Naive thymus-derived CD8-positive, alpha-beta T cell (primary cell): ENCODE measurements at places on chromosomes 13 and 19. TPM values are rescaled to one million over a fixed set of nuclear protein-coding genes. Genes with fewer than 3 reads are reported as not detected.

DNA sequence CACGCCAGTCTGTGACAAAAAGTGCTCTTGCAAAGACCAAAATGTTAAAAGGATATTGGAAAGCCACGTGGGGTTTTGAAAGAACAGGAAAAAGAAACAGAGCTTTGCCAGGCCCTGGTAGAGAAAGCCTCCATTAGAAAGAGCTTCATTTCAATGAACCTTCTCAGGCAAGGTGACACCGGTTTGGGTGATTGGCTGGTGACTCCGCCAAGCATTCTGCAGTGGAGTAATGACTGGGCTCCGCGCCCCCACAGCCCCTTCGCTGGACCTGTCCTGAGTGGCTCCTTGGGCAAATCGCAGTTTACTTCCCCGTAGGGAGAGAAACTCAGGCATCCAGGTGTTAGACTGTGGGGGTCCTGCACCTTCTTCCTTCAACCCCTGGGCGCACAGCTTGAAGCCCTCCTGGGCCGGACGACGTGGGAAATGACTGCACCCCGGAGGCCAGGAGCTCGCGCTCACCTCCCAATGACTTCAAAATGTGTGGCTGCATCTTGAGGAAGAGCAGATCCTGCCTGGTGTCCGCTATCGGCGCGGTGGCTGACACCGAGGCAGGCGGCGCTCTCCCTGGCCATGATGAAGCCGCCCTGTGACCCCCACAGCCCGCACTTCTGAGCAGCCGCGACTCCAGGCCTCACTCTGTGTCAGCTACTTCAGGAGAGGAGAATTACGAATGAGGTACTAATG lies 444.6 kb upstream of the SGCG start:
- H3K27ac ChIP-seq: no peak overlapping the region
- no peaks in the 10 kb centered on the region for H3K36me3 ChIP-seq
- H3K4me3 ChIP-seq: no peak overlapping the region
- no peak for DNase-seq

GRCh38 chr19:8081569-8082550 lies 29.3 kb downstream of the CCL25 start:
- H3K27ac ChIP-seq: no peak overlapping the region
- peaks cover 3% of the 10 kb centered on the region for H3K4me1 ChIP-seq
- H3K36me3 ChIP-seq: no peaks in the 10 kb centered on the region
- DNase-seq: no peak

The IL17D gene
- 0.26 TPM for total RNA-seq

GRCh38 chr19:16496613-16496983 lies 404 bp downstream of the C19orf44 start:
- no peak for DNase-seq
- peaks cover 7% of the 10 kb centered on the region for H3K4me1 ChIP-seq
- peak overlapping the region; percentile 96 for H3K4me3 ChIP-seq
- H3K27ac ChIP-seq: peak overlapping the region; percentile 88

DNA sequence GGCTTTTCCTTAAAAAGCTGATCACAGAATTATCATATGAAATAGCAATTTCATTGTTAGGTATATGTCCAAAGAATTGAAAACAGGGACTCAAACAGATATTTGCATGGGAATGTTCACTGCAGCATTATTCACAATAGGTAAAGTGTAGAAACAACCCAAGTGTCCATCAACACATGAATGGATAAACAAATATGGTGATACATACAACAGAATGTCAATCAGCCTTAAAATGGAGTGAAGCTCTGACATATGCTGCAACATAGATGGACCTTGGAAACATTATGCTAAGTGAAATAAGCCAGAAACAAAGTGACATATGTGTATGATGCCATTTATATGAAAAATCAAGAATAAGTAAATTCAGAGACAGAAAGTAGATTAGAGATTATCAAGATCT lies 6.1 kb upstream of the CEACAM1 start:
- peaks cover 2% of the 10 kb centered on the region for H3K4me1 ChIP-seq
- no peak overlapping the region for H3K27ac ChIP-seq
- H3K36me3 ChIP-seq: no peaks in the 10 kb centered on the region
- no peak overlapping the region for H3K4me3 ChIP-seq
- no peak for DNase-seq

The S1PR2 gene
- total RNA-seq: 3.0 TPM

DNA sequence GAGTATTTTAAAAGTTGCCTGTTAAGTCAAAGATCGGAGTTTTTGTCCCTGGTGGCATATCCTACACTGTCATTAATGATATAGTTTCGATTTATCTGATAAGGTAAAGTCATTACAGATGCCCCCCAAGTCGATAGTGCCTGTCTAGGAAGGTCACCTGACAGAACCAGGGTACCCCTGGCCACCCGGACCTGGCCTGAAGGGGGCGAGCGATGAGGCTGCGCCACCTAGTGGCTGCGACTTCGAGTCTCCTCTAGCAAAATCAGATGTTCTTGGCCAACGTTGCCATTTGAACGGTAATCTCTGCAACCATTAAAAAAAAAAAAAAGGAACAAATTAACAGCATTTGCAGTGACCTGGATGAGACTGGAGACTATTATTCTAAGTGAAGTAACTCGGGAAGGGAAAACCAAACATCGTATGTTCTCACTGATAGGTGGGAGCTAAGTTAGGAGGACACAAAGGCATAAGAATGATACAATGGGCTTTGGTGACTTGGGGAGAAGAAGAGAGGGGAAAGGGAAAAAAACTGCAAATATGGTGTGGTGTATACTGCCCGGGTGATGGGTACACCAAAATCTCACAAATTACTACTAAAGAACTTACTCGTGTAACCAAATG lies 565.1 kb downstream of the LIG4 start:
- H3K27me3 ChIP-seq: no peaks in the 10 kb centered on the region
- DNase-seq: peak; percentile 2
- H3K4me3 ChIP-seq: no peak overlapping the region
- H3K36me3 ChIP-seq: no peaks in the 10 kb centered on the region
- H3K4me1 ChIP-seq: no peaks in the 10 kb centered on the region
- H3K27ac ChIP-seq: no peak overlapping the region

GRCh38 chr13:105139380-105140285 lies 1395.8 kb downstream of the EFNB2 start:
- H3K27ac ChIP-seq: peak overlapping the region; percentile 98

DNA sequence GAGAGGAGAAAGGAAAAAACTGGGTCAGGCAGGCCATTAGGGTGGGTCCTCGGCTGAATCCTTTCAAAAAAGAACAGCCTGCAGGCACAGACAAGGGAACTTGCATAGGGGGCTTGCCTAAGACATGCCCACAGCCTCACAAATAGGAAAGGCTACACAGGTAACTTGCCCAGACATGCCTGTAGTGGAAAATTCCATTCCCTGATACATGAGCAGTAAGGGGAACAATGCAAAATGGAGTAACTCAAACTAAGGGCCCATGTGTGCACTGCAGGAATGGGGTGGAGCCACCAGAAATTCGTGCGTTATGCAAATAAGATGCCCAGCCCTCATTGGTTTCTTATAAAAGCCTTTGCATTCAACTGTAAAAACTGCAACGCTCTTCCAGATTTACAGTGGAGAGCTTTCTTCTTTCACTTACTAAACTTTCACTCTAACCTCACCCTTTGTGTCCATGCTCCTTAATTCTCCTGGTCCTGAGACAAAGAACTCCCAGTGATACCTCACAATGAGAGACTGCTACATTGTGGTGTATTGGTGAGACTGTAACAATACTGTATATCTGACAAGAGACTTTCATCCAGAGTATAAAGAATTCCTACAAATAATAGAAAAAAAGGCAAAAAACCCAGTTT lies 59.5 kb upstream of the SLITRK1 start:
- H3K36me3 ChIP-seq: no peaks in the 10 kb centered on the region
- H3K27ac ChIP-seq: no peak overlapping the region
- no peaks in the 10 kb centered on the region for H3K27me3 ChIP-seq
- no peaks in the 10 kb centered on the region for H3K4me1 ChIP-seq

DNA sequence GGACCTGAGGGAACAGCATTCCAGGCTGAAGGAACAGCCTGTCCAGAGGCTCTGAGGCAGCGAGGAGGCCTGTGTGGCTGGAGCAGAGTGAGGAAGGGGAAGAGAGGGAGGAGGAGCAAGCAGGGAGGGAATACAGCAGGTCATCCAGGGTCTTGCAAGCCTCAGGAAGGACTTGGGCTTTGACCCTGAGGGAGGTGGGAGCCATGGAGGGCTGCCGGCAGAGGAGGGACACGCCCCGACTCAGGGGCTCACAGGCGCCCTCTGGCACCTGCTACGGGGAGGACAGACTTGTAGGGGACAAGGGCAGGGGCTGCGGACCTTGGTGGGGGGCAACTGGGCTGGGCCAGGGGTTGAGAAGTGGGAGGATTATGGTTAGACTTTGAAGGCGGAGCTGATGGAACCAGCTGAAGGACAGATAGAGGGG lies 4.7 kb downstream of the TINCR start:
- no peak overlapping the region for H3K4me3 ChIP-seq
- no peak overlapping the region for H3K27ac ChIP-seq
- no peak for DNase-seq
- H3K4me1 ChIP-seq: no peaks in the 10 kb centered on the region
- no peaks in the 10 kb centered on the region for H3K36me3 ChIP-seq
- H3K27me3 ChIP-seq: peaks cover 16% of the 10 kb centered on the region

The CATSPERD gene
- total RNA-seq: not detected

DNA sequence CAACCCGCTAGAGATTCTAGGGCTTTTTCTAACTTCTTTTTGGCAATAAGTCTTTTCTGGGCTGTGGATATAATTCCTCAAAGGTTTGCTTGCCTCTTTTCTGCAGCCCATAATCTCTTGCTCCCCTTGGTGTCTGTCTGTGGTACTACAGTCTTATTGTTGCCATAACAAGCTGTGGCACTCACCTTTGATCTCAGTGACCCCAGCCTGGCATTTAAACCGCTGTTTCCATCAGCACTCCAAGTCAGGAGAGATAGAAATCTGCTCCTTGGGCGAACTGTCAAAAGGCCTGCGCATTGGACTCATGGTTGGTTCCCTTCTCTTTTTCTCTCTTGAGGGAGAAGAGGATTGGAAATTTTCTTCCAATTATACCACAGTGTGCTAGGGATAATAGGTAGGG lies 14.5 kb upstream of the MPHOSPH8 start:
- no peak overlapping the region for H3K27ac ChIP-seq

DNA sequence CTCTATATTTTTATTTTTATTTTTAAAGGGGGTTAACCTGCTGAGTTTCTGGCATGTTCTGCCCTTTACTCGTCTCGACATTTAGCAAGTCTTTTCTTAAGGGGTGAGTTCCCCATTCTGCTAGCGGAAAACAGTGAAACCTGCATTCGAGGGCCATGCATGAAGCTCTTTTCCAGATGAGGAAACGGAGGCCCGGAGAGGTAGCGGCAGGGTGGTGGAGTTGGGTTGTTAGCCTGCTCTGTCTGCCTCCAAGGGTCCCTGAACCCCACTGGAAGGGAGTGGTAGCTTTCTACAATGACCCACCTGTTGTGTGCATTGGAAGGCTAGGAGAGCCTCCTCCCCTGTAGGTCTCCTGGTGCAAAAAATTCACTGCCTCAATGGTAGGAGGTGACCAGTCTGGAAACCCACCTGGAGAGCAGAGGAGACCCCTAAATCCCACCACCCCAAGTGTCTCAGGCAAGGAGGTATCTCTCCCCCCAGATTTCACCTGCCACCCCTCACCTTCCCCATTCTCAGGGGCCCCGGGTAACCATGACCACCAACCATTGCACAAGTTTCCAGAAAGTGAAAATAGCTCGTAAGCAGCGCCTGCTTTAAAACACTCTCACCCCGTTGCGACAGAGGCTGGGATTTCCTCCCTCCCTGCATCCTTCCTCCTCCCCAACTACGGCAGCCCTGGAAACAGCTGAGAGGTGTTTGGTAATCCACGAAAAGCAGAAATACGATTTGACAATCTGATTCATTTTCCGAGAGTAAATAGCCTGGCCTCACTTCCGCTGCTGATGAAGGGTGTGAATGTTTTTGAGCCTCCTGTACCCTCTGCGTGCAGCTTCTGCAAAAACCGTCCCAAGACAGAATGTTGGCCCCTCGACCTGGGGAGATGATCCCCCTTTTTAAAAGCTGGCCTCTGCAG lies 3.5 kb downstream of the KLF2 start:
- DNase-seq: peak; percentile 38
- H3K4me3 ChIP-seq: peak overlapping the region; percentile 82
- H3K36me3 ChIP-seq: peaks cover 43% of the 10 kb centered on the region
- peak overlapping the region; percentile 100 for H3K27ac ChIP-seq

GRCh38 chr13:91031508-91031907 lies 316.0 kb upstream of the MIR17HG start:
- no peaks in the 10 kb centered on the region for H3K36me3 ChIP-seq
- no peaks in the 10 kb centered on the region for H3K4me1 ChIP-seq
- no peak for DNase-seq
- no peaks in the 10 kb centered on the region for H3K27me3 ChIP-seq
- no peak overlapping the region for H3K27ac ChIP-seq
- no peak overlapping the region for H3K4me3 ChIP-seq

DNA sequence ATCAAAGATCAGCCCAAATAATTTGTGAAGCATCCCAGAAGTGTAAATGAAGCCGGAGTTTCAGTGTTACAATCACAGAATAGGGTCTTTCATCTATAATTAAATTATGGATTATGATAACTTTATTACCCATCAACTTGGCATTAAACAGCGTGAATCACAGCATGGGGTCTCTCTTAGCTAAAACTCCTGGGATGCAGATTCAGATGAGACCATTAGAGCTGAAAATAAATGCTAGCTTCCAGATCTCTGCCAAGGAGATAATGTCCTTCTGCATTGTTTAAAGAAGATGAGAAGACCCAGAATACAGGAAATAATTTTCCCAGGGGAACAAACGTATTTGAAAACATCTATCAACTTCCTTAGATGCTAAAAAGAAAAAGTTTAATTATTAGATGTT lies 546.0 kb upstream of the PCDH9 start:
- no peak overlapping the region for H3K4me3 ChIP-seq
- DNase-seq: no peak
- no peaks in the 10 kb centered on the region for H3K36me3 ChIP-seq
- H3K4me1 ChIP-seq: no peaks in the 10 kb centered on the region
- no peak overlapping the region for H3K27ac ChIP-seq

DNA sequence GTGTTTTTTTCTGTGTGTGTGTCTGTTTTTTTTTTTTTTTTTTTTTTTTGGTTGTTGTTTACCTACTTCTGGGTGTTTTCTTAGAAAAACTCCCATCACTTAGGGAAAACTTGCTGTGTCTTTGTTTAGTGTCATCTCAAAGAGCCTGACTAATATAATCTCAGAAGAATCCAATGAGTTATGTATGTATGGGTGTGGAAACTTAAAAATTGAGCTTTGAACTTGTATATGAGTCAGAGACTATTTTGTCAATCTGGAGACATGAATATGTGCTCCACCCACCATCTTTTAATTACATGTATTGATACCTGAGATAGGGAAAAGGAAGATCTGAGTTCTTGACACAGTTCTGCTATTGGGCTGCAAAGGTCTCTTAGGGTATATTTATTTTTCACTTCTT lies 140.7 kb upstream of the SPRY2 start:
- no peak for DNase-seq
- no peaks in the 10 kb centered on the region for H3K36me3 ChIP-seq
- no peaks in the 10 kb centered on the region for H3K27me3 ChIP-seq
- no peaks in the 10 kb centered on the region for H3K4me1 ChIP-seq
- H3K27ac ChIP-seq: no peak overlapping the region
- H3K4me3 ChIP-seq: no peak overlapping the region

- no peak overlapping the region for H3K4me3 ChIP-seq
- no peak overlapping the region for H3K27ac ChIP-seq
- H3K4me1 ChIP-seq: no peaks in the 10 kb centered on the region
- DNase-seq: no peak
- no peaks in the 10 kb centered on the region for H3K27me3 ChIP-seq
- no peaks in the 10 kb centered on the region for H3K36me3 ChIP-seq
These were observed 58.1 kb upstream of the UBL3 start for GRCh38 chr13:29908416-29909080.
